ENCODE measurements at places on chromosomes 2 and 18.

DNA sequence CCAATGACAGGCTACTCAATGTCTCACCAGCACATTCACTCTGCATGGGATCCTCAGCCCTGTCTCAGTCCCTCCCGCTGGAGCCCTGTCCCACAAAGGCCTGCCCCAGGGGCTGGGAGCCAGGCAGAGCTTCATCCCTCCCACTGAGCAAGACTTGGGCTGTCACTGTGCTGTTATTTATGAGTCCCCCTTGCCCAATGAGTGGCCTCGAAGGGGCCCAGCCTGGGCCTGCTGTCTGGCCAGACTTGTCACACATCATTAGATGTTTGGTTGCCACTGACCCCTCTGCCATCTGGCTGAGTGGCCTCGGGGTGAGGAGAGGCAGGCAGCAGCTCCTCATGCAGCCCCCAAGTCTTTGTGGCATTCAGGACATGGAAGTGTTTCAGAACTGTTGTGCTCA, 330.6 kb upstream of the SKOR2 start:
- no peak for DNase-seq

GRCh38 chr2:126668254-126668653, 12.3 kb downstream of the GYPC start:
- no peak for DNase-seq

- DNase-seq = no peak
These were observed 61.3 kb downstream of the ABCB11 start for GRCh38 chr2:168969865-168970264.

DNA sequence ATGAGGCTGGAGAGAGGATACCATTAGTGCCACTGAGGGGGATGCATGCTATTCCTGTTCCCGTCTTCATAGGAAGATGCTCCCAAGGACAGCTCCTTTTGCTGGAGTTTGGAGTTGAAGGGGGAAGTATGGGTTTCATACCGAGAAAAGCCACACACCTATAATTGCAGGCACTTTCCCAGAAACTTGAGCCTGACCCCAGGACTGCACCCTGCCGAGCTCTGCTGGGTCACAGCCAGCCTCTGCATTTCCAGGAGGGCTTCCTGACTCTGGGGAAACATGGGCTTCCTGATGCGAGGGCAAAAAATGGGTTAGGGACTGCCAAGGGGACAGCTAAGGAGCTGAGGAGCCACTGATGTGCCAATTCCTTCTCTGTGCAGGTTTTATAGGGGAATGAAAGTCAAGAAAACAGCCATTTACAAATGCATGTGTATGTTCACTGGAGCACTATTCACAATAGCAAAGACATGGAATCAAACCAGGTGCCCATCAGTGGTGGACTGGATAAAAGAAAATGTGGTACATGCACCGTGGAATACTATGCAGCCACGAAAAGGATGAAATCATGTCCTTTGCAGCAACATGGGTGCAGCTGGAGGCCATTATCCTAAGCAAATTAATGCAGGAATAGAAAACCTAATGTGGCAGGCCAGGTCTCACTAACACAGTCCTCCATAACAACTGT, 104.5 kb downstream of the ACAA2 start:
- no peak for DNase-seq

GRCh38 chr2:39228413-39229209, 15.2 kb downstream of the CDKL4 start:
- no peak for DNase-seq

DNA sequence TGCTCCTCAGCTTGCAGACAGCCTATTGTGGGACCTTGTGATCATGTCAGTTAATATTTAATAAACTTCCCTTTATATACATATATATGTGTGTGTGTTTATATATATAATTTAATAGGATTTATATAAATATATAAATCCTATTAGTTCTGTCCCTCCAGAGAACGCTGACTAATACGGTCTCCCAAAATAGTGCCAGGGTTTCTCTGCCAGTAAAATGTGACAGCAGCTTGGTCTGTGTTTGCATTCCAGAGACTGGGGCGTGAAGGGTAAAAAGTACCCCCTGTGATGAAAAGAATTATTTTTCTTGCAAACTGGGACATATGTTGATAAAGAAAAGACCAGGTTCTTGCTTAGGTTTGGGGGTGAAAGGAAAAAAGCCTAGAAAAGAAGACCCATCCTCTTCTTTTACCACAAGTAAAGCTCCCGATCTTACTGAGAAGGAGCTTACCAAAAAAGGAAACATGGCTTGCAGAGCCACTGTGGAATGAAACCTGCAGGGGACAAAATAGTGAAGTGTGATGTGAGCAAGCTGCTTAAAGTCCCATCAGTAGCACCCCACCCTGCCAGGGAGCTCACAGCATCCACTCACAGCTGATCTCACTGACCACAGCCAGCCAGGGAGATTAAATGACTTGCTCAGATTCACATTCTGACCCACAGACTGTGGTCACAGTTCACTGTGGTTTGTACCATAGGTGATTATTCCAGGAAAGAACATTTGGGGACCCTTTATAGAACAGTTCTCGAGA, 110.9 kb upstream of the RMP24 start:
- DNase-seq = no peak

DNA sequence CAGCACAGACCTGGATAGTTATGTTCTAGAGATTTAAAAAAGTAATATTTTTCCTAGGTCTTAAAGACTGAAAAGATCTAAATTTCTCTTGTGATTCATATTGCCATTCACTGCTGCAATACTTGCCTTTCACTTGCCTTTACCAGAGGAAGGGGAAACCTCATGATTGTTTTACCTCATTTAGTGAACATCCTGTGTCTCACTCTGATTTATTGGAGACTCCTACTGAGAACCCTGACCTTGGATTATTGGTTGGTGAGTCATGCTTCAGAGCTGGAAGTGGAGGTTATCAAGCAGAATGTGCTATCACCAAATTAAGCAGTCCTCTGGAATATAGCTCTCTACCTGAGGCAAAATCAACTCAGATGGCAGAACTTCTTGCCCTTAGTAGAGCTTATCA, 500.5 kb downstream of the TSN start:
- no peak for DNase-seq
